GM18507 (cell line): ENCODE measurements at places on chromosomes 6 and 20.

DNA sequence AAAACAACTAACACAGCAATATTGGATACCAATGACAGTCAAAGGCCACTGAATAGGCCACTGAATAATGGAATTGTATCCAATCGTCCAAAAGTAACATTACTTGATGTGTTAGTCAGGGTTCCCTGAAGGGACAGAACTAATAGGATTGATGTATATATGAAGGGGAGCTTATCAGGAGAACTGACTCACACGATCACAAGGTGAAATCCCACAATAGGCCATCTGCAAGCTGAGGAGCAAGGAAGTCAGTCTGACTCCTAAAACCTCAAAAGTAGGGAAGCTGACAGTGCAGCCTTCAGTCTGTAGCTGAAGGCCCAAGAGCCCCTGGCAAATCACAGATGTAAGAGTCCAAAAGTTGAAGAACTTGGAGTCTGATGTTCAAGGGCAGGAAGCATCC lies 571.4 kb downstream of the PRKN start:
- DNase-seq: no peak

- no peak for DNase-seq
Observed at GRCh38 chr6:5726976-5727718, 279.6 kb downstream of the NRN1 start.

GRCh38 chr6:81764531-81764930 lies 12.1 kb upstream of the TENT5A start:
- DNase-seq: no peak

DNA sequence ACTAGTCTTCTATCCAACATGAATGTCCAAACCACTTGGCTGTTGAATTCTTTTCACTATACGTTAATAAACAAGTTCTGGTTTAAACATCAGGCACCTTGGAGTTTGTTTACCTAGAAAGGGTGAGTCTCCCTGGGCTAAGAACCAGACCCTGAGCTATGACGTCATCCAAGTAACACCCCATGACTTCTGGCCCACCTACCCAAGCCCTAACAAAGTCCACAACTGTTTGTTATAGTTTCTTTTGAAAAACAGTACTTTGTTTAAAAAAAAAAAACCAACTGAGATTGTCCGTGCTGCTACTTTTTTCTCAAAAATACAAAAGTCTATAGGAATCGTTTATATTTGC lies 146.9 kb upstream of the BEND6 start:
- no peak for DNase-seq

DNA sequence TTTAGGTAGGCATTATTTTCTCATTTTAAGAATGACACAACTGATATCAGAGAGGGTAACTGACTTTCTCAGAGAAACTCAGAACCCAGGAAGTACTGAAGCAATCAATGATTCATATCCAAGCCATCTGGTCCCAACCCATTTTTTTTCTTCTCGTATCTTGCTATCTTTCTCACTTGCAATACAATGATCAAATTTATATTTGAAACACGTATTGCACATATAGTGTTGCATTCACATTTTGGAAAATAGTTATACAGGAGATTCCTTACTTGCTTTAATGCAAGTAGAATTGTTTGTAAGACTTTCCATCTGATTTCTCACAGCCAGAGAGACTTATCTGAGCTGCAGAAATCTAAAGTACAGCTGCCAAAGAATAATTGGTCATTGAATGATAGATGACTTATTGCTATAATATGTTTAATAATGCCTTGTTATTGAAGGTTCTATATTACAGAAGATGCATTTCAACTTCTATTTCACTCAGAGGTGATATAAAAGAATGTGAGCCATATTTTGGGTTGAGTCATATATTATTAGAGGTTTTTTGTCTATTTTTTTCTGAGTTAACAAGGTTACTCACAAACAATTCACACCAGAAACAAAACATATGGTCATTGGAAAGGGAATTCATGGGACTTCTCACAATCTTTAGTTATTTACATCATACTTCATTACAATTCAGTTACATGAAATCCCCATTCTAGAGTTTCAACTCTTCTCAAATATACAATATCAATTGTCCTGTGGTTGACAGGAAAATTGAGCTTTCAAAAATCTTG lies 337.5 kb upstream of the CITED2 start:
- no peak for DNase-seq

DNA sequence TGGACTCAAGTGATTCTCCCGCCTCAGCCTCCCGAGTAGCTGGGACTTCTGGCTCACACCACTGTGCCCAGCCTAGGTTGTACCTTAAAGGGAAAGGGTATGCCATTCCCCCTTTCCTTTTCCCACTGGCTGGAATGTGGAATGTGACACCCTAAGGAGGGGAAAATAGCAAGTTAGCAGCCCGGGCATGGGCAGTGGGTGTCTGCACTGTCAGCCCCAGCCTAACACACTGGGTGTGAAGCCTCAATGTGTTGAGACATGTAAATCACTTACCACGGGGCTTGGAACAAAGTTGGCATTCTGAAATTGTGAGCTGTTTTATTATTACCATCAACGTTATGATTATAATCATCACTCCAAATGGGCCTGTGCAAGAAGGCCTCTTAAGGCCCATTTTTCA lies 80.8 kb upstream of the PTPN1 start:
- DNase-seq: no peak

- DNase-seq: no peak
Observed at GRCh38 chr6:87244380-87244779, 78.0 kb upstream of the SMIM8 start.

DNA sequence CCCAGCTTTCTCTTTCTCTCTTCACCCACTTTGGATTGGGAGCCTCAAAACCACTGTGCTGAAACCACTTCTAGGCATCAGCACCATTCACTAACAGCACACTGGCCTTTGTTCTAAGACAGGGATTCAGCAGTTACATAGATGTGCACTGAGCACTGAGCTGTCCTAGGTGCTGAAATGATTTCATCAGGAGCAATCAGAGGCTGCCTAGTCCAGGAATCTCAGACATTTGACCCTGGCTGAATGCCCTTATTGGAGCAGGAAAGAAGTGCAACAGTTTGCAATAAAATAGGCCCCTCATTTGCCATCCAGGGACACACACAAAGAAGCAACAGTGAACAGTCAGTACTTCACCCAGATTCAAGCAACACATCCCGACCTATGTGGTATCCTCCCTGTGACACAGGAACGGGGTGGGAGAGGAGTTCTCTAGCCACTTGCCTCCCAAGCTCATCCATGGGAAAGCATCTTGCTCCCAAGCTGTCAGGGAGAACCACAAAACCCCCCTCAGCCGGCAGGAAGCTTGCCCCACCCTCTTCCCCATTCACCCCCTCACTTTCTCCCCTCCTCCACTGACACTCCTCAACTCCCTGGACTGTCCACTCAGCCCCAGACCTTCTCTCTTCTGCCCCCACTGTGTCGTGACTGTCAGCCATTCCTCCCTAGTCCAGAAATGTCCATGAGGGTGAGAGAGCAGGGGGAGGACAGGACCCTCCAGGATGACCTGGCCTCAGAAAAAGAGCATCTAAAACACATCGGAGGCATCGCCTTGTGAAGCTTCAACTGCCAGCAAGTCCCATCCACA lies 304.4 kb downstream of the PREX1 start:
- DNase-seq: no peak

DNA sequence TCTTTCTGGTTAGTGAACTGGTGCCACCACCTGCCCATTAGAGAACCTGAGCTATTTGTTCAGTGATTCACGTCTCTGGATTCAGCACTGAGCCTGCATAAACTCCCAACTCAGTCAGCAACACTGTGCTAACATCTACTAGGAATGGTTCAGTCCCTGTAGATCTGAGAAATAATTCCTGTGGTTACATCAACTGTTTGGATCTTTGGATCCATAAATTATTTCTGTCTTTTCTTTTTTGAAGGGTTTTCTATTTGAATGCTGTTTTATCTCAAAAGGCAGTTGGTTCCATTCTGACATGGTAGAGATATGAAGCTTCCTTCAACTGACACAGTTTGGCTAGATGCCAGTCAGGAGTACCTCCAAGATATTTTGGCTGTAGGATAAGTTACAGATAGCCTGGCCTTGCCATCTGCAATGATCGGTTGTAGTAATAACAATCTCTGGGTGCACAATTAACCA lies 125.9 kb downstream of the TRMT11 start:
- no peak for DNase-seq

- DNase-seq: no peak
Observed at GRCh38 chr20:37077009-37077408, 18.8 kb downstream of the RBL1 start.

GRCh38 chr6:130978180-130978579 lies 84.9 kb downstream of the EPB41L2 start:
- DNase-seq: no peak

GRCh38 chr20:52918311-52918710 lies 53.8 kb upstream of the TSHZ2 start:
- no peak for DNase-seq

DNA sequence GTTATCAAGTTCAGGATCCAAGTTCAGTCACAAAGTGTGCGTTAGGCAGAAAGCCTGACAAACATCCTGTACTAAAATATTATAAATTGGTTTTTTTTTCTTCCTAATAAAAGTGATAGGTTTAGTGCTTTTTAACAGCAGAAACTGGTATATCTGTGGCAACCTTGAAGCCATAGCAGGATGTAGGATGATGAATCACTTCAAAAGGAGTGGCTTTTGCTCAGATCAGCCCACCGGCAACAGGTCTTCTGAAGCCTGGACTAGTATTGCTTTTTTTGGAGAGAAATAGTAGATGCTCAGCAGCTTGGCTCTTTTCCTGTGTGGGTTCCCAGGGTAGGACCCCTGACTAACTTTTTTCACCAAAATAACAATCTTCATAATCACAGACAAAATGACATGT lies 190.8 kb downstream of the EPM2A start:
- no peak for DNase-seq

DNA sequence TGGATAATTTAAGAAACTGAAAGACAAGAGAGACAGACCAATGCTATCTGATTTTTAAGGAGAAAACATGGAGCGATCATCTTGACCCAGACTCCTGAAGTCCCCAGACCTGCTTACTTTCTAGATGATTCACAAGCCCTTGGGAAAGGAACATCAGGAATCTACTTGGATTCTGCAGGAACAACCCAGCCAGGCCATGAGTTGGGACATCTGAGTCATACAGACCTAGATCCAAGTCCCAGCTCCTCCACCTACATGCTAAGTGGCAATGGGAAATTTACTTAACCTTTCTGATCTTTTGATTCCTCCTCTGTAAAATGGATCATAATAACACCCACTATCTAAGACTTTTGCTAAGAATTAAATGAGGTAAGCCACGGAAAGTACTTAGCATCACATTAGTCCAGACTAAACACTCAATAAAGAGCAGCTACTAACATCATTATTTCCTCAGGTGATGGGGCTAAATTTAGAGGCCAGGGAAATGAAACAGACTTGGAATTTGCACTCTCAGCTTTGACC lies 61.0 kb upstream of the MAFB start:
- DNase-seq: no peak

GRCh38 chr20:31711179-31712111 lies 11.2 kb downstream of the BCL2L1 start:
- no peak for DNase-seq

DNA sequence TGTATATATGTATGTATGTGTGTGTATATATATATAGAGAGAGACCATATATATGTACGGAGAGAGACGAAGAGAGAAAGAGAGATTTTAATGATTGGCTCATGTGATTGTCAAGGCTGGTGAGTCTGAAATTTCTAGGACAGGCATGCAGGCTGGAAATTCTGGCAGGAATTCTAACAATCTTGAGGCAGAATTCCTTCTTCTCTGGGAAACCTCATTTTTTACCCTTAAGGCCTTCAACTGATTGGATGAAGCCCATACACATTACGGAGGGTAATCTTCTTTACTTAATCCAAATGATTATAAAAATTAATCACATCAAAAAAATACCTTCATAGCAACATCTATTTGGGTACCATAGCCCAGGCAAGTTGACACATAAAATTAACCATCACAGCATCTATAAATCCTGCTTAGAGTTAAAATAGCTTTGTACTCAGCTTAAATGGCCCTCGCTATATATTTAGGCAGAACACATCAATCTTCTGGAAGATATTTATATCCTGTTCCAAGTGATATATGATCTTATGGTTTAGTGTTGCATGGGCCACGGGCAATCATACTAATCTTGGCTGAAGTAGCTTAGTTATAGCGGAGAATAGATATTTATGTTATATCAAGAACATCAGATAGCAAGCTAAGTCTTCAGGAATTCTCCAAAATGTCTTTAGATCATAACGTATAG lies 36.6 kb downstream of the ABRACL start:
- DNase-seq: no peak

- DNase-seq: no peak
Observed at GRCh38 chr6:38366234-38366633, 273.5 kb downstream of the BTBD9 start.

GRCh38 chr20:20926222-20926905 lies 179.8 kb downstream of the LINC00237 start:
- DNase-seq: no peak

DNA sequence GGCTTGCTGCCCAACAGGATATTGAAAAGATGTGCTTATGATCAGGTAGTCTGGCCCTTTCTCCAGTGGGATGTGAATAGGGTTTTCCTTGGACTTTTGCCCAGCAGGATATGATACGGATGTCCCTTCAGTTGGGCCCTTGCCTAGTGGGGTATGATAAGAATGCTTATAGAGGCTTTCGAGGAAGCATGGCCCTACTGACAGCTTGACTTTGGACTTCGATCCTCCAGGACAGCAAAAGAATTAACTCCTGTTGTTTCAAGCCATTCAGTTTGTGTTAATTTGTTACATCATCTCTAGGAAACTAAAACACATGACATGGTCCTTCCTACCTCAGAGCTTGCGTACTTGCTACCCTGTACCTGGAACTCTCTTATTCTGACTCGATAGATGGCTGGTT lies 9.7 kb upstream of the ZNF334 start:
- DNase-seq: no peak

- DNase-seq: no peak
Observed at GRCh38 chr20:63743210-63743970, 3.8 kb downstream of the SLC2A4RG start.

- no peak for DNase-seq
Observed at GRCh38 chr20:24585796-24586522, 116.5 kb downstream of the SYNDIG1 start.

DNA sequence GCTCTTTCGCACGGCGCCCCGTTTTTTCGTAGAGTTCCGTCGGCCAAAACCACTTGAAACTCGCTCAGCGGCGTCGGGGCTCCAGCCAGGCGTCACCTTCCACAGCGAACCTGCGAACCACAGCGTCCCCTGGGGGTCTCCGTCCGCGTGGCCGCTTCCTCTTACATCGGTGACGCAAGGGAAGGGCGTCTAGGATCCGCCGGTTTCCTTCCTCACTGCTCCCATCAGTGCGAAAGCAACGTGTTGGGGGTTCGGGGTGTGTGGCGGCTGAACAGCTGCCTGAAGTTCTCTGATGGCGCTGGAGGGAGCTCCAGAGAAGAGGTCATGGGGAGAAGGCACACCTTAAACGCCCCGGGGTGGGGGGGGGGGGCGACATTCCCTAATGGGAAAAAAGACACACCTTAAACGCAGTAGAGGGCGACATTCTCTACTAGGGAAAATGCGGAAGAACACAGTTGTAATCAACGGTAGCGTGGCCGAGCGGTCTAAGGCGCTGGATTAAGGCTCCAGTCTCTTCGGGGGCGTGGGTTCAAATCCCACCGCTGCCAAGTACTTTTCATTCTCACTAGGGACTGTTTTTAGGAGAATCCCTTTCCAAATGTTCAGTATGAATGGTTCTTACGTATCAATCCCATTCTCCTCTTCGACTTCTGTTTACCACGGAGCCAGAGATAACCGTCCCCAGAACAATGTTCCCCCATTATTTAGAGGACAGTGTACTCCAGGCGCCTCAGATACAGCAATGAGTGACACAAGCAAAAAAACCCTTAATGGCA lies 16.4 kb downstream of the ZNF311 start:
- no peak for DNase-seq
